NCI-H1092 (cell line): ENCODE measurements at places on chromosomes 7 and 10.

DNA sequence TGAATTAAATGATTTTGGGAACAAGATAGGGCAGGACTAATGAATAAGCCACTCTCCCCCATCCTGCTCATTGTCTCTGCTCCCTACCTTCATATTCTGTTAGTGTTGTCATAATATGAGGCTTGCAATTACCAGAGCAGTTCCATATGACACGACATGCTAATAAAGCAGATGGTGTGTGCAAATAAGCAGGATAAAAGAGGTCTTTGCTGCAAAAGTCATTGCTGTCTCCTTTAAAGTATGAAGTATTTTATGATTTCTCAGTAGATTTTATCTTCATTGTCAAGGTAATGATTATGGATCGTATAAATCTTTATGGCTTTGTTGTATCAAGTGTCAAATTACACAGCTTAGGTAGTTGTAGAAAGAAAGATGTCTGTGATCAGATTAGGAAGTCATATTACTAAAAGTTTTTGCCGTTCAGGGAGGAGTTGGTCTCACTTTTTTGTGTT lies 114.8 kb downstream of the SDK1 start:
- no peak for DNase-seq

- DNase-seq: no peak
Observed at GRCh38 chr10:123622381-123622780, 43.8 kb upstream of the GPR26 start.

DNA sequence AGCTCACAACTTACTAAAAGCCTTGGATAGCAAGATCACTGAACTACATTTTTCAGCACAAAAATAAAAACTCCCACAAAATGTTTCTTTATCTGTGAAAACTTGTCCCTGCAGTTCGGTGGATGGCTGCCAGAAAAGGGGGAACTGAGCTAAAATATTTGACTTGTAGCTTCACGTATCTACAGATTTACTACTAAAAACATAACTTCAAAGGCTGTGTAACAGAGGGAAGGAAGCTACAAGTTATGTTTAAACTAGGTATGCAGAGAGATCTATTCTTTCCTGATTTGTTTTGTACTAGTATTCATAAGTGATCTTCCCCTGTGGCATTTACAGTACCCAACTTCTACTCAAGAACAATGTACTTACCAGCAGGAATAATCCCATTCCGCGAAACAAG lies 25.1 kb downstream of the SGCE start:
- DNase-seq: no peak

GRCh38 chr10:13758756-13759155 lies 172.0 kb downstream of the PRPF18 start:
- no peak for DNase-seq

- DNase-seq: no peak
Observed at GRCh38 chr7:4823441-4824119, 38.2 kb downstream of the PAPOLB start.

- DNase-seq: no peak
Observed at GRCh38 chr7:155807789-155808548, 4.3 kb downstream of the SHH start.

DNA sequence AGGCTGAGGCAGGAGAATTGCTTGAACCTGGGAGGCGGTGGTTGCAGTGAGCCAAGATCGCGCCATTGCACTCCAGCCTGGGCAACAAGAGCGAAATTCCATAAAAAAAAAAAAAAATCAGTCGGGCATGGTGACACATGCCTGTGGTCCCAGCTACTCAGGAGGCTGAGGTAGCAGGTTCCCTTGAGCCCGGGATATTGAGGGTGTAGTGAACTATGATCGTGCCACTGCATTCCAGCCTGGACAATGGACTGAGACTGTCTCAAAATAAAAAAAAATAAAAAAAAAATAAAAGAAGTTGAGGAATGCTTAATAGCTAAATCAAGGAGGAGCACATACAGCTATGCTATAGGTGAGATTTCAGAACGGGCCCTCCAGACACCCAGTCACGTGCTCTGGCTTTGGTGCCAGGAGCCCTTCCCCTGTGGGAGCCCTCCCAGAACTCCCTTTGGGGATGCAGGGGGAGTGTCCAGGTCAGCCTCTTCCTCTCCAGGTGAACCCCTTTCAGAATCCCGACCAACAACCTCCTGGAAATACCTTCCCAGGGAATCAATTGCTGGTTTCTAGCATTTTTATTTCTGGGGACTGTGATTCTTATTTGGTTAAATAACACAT lies 42.9 kb upstream of the CTBP2 start:
- no peak for DNase-seq

DNA sequence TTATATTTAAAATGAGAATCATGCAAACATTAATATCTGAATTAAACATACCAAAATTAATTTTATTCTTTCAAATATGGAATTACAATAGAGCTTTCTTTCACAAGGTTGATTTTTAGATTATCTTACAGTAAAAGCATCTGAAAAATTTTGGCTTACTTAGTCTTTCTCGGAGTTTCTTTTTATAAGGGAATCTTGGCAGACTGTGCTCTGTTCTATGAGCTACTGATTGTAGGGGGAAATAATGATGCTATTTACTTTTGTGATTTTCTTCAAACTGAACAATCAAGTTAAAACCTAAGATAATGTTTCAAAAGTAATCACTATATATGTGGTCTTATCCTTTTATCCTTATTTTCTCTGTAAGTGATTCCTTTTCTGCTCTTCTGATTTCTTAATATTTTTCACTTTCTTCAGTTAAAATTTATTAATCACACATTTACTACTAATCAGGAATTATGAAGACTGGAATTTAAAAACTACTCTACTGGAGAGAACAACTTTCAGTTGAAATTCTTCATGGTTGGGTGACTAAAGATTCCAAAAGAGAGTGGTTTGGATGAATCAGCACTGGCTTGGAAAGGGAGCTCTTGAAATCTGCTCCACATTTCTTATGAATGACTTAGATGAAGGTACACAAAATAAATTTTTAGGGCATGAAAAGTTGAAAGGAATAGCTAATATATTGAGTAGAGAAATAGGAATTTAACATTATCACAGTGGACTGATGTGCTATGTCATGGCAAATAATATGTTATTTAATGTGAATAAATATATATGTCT lies 103.9 kb downstream of the PPP1R9A start:
- no peak for DNase-seq

GRCh38 chr10:104069613-104070012 lies 16.1 kb downstream of the COL17A1 start:
- no peak for DNase-seq

DNA sequence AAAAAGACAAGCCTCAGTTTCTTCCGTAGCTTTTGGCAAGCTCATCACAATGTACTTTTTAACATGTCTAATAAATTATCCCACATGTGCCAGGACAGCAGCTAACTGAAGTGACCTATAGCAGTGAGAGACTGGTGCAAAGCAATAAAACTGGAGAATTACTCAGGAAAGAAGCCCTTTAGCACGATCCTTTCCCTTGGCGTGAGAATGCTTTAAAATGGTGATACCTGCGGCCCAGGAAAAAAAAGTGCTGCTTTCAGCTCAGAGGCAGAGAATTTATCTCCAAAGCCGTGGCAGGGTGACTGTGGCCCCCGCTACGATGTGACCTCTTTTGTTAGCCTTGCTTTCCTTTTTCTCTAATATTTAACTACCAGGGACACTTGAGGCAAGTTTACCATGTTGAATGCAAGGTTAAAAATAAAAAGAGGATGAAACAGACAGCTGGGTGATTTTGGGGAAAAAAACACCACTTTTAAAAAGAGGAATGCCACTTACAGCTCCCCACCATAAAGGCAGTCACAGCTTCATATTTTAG lies 184.0 kb downstream of the FANK1 start:
- no peak for DNase-seq

GRCh38 chr7:466465-467191 lies 53.0 kb downstream of the PDGFA start:
- no peak for DNase-seq

GRCh38 chr7:82390936-82391335 lies 52.6 kb downstream of the CACNA2D1 start:
- DNase-seq: no peak

DNA sequence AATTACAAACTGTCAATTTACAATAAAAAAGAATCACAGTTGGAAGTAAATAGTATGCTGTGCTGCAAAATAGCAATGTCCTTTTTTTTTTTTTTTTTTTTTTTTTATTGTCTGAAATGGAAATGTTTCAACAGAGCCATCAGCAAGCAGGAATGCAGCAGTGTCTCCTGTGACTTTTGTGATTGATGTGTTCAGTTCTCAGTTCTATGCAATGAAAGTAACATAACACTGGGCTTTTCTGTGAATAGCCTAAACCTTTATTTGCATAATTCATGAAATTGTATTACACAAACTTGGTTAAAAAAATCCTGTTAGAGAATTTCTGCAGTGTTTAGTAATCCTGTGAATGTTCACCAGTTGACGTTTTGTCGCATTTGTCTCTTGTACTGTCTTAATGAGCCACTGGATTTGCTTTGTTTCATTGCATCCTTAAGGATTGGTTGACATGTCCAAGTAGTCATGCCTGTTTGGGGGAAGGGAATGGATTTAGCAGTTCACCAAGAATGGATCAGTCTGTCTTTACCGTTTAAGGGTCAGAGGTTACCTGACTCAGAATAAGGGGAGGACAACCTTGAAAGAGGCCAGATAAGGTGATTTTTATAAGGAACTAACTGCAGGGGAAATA lies 192.7 kb downstream of the MLLT10 start:
- DNase-seq: no peak

DNA sequence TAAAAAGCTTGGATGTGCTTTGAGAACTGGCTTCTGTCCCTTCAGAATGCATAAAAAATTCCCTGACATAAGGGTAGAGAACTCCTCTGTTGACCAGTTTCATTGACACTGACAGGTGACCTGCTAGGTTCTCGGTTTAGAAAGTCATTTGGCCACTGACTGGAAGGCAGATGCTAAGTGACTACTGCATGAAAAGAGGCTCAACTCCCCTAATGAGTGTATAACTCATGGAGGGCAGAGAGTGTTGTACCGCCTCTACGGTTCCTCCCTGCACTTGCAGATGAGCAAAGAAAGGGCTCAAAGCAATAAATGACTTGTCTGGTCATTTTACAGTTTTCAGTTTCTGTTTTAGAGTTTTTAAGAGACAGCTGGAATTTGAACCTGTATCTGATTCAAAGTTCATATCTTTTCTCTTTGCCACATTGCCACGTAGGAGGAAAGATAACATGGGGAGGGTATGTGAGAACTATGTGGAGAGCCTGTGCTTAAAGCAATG lies 2.9 kb upstream of the FGL2 start:
- no peak for DNase-seq

DNA sequence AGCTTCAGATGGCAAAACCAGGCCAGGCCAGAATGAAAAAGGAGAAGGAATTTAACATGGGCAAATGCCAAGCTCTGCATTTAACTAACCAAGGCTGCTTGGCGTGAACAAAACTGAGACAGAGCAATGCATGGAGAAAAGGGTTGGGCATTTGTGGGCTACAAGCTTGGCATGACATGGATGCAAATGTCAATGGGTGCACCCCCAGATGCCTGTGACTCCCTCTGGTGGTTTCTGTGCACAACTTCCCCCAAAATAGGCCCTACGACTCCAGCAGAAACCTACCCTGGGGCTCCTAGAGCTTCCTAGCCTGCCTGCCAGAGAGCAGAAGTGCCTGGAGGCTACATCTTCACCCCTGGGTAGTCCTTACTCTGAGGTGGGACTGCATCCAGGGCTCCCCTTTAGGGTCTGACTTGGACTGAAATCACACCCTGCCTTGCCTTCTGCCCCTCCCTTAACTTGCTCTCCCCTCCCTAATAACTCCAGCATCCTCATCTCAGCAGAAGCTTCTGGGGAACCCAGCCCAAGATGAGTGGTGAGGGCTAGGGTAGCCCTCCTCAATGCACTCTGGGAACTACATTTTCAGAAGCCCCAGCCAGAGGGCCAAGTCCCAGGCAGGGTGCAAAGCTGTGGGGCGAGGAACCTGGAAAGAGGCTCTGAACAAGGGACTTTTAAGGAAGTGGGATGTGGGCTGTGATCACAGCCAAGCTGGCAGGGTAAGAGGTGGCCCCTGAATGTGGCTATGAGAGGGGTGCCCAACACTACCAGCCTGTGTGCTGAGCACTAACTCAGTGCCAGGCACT lies 11.3 kb downstream of the GPRIN2 start:
- no peak for DNase-seq

DNA sequence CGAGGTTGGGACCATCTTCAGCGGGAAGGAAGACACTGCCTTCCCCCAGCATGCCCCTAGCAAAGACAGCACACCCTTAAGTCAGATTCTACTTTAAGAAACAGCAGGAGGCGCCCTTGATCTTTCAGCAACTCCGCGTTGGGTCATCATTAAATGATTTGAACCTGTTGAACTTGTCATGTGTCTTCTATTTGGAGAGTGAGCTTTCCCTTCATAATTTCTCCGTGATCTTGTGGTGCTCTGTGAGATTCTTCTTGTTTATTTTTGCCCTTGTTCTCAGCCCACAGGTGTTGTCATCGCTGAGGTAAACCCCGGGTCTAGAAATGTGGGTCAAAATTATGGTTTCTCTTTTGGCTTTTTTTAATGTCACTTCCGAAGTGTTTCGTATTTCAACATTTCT lies 49.5 kb upstream of the PITRM1 start:
- no peak for DNase-seq

DNA sequence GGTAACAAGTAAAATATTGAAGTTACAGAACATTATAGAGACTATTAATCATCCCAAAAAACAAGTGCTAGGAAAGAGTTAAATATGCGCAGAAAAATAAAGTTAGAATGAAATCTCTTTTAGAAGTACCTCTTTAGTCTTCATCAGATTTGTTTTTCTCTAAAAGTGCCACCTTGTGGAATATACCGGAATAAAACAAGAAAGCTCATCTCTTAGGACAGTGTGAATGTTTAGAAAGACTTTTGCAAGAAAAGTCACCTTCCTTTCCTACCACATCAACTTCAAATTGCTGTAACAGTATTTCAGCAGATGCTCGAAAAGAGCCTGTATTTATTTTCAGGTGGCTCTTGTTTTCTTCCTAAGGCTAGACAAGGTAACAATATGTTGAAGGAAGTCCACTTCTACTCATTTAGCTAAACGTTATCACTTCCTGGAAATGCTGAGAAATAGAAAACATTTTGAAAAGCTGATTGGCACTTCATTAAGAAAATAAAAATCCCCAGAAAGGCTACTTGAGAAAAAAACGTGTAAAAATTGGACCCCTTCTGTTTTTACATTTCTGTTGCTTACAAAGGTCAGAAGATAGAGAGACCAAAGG lies 19.8 kb upstream of the FAM133B start:
- no peak for DNase-seq

- no peak for DNase-seq
Observed at GRCh38 chr7:30521532-30521931, 16.9 kb upstream of the GGCT start.

DNA sequence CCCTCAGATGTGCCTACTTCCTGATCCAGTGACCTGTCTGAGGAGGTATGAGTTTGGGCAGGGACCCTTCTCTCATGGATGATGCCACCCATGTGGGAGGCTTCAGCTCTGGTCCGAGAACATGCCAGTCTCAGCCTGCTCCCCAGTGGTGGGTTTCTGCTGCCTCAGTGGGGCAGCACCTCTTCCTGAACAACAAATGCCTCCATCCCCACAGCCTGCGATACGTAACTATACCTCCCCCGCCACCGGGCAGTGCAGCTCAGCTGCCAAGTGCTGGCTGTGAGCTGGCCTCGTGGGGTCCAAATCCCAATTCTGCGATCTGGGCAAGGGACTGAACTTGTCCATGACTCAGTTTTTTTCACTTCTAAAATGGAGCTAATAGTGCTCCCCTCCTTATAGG lies 3.1 kb downstream of the GDF10 start:
- DNase-seq: no peak
